ENCODE measurements at places on chromosomes 5 and 9.

DNA sequence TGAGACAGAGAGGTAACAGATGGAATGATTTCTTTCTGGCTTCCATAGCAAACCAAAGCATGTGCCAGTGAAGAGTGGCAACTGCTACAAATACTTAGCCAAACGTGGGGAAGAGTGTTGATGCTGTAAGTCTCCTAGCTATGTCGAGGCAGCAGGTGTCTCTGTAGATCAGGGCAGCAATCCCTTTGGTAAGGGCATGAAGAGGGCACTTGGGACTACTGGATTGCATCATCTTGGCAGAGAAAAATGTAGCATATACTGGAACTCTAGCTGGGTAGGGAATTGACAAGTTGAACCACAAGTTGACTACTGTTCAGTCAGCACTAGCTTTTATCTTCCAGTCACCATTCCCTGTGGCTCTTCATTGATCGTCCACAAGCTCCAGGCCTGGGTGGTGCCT, 75.8 kb downstream of the GHR start:
- no peak overlapping the region for H3K4me3 ChIP-seq
- H3K4me1 ChIP-seq, result peaks cover 54% of the 10 kb centered on the region
- no peaks in the 10 kb centered on the region for H3K27me3 ChIP-seq

DNA sequence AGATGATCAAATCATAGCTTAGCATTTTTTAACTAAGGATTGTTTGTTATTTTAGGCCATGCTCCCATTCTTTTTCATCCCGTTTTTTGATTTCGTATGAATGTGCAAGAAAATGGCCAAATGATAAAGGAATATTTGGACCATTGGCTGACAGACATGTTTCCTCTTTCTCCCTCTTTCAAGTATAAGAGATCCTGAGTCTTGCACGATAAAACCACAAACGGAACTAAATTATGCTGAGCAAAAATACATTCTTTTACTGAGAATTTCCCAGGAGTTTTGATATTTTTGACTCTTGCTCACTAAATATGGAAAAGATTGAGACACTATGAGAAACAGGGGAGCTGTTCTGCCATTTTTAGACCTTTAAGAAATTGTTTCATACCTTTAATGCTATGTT, 90.4 kb upstream of the KLF9 start:
- no peaks in the 10 kb centered on the region for H3K36me3 ChIP-seq
- H3K4me3 ChIP-seq, result no peak overlapping the region
- no peak for DNase-seq
- no peaks in the 10 kb centered on the region for H3K4me1 ChIP-seq
- no peak overlapping the region for H3K27ac ChIP-seq

GRCh38 chr9:79446523-79447307, 125.0 kb upstream of the TLE4 start:
- H3K36me3 ChIP-seq, result no peaks in the 10 kb centered on the region
- H3K27ac ChIP-seq, result no peak overlapping the region
- no peaks in the 10 kb centered on the region for H3K4me1 ChIP-seq
- no peaks in the 10 kb centered on the region for H3K27me3 ChIP-seq
- H3K4me3 ChIP-seq, result no peak overlapping the region

- H3K4me3 ChIP-seq, result no peak overlapping the region
- H3K27ac ChIP-seq, result no peak overlapping the region
- H3K27me3 ChIP-seq, result peaks cover 6% of the 10 kb centered on the region
- DNase-seq, result no peak
These were observed 368.0 kb upstream of the IRX2 start for GRCh38 chr5:3119435-3119834.

DNA sequence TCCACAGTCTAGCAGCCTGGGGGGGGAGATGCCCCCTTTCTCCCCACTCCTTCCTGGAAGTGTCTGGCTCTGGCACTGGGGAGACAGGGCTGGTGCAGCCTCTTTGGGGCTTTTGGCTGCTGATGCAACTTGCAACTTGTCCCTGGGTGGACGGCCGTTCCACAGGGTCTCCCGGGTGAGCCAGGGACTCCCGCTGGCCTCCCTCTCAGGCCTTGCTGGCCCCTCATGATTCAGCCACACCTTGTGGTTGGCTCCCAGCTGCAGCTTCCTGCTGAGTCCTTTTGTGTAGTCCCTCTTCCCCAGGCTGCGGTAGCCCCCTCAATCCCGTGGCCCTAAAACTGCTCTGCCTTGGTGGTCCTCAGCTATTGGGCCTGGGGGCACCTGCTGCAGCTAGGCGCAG, 283.5 kb downstream of the PBX3 start:
- no peak overlapping the region for H3K27ac ChIP-seq
- H3K4me3 ChIP-seq, result no peak overlapping the region
- DNase-seq, result no peak
- H3K27me3 ChIP-seq, result no peaks in the 10 kb centered on the region

- H3K27me3 ChIP-seq, result peaks cover 6% of the 10 kb centered on the region
- H3K27ac ChIP-seq, result no peak overlapping the region
- H3K4me1 ChIP-seq, result peaks cover 11% of the 10 kb centered on the region
- DNase-seq, result no peak
- H3K4me3 ChIP-seq, result no peak overlapping the region
These were observed 63.9 kb downstream of the MAT2B start for GRCh38 chr5:163569284-163569683.

- no peaks in the 10 kb centered on the region for H3K4me1 ChIP-seq
- DNase-seq, result no peak
- H3K4me3 ChIP-seq, result no peak overlapping the region
These were observed 23.3 kb downstream of the DMRT2 start for GRCh38 chr9:1073497-1073896.

DNA sequence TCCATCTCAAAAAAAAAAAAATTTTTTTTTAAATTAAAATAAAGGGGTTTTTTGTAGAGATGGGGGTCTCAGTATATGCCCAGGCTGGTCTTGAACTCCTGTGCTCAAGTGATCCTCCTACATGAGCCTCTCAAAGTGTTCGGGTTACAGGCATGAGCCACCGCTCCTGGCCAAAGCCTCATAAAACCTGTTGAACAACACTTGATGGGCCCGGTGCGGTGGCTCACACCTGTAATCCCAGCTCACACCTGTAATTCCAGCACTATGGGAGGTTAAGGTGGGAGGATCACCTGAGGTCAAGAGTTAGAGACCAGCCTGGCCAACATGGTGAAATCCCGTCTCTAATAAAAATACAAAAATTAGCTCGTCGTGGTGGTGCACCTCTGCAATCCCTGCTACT, 7.7 kb upstream of the NPM1 start:
- no peaks in the 10 kb centered on the region for H3K27me3 ChIP-seq
- H3K4me3 ChIP-seq, result no peak overlapping the region
- H3K27ac ChIP-seq, result no peak overlapping the region
- H3K36me3 ChIP-seq, result no peaks in the 10 kb centered on the region

DNA sequence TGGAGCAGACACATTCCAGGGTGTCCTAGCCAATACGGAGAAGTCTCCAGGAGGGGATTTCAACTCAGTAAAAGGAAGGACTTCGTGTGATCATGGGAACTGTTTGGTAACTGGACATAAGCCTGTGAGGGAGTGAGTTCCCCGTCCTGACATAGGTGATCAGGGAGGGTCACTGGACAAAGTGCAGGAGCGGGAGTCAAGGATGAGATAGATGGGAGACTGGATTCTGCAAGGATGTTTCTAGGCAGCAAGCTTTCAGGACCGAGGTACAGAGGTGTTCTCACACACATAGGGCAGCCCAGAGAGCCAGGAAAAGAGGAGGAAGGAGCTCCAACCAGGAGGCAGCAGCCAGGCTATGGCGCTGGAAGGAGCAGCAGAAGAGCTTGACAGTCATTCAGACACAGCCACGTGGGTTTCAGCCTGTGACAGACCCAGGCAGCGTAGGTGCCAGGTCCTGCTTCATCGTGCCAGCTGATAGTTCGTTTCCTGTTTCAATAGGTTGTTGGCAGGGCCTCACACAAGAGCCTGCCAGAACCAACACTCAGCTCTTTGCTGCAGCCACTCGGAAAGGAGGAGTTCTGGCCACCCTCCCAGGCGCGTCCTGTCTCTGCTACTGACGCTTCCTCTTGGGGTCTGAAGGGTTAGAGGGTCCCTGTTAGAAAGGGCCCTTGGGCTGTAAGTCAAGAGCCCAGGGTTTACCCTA, 84.1 kb downstream of the AMBP start:
- peak overlapping the region; percentile 62 for H3K27ac ChIP-seq
- no peaks in the 10 kb centered on the region for H3K36me3 ChIP-seq
- DNase-seq, result peak; percentile 88
- H3K27me3 ChIP-seq, result no peaks in the 10 kb centered on the region
- H3K4me1 ChIP-seq, result peaks cover 58% of the 10 kb centered on the region
- no peak overlapping the region for H3K4me3 ChIP-seq

DNA sequence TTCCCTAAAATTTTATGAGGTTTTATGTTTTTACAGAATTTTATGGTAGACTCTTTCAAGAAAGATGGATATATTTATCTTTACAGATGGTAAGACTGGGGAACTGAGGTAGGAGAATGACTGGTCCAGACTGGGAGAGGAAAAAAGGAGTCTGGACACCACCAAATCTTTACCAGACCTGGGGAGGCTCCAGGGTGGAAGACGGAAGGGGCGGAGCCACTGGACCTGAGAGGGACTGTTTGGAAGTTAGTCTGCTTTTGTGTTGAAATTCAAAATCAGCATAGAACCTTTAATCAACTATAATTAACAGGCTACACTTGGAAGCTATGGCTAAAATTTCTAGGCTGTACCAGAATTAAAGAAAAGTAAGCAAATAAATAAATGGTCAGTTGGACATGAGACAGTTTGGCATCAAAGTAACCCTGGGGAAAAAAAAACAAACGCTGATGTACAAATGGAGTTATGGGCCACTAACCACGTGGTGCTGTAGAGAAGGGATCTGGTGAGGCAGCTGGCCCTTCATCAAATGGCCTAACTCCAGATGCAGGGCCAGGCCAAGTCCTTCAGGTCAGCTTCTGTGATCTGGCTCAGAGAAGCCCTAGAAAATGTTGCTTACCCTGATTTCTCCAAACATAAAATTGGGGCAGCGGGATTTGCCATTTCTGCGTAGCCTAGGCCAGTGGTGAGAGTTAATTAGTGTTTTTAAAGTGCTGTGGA, 155.1 kb downstream of the ARSB start:
- peak; percentile 68 for DNase-seq
- no peaks in the 10 kb centered on the region for H3K27me3 ChIP-seq
- H3K4me1 ChIP-seq, result no peaks in the 10 kb centered on the region
- H3K36me3 ChIP-seq, result no peaks in the 10 kb centered on the region
- H3K27ac ChIP-seq, result peak overlapping the region; percentile 26

- H3K27ac ChIP-seq, result no peak overlapping the region
- no peaks in the 10 kb centered on the region for H3K4me1 ChIP-seq
- no peaks in the 10 kb centered on the region for H3K36me3 ChIP-seq
- no peaks in the 10 kb centered on the region for H3K27me3 ChIP-seq
- no peak for DNase-seq
These were observed 5.3 kb downstream of the TXNDC15 start for GRCh38 chr5:134879456-134879855.

GRCh38 chr9:114072184-114073140, 5.6 kb downstream of the AMBP start:
- DNase-seq, result no peak
- peak overlapping the region; percentile 16 for H3K4me3 ChIP-seq
- no peaks in the 10 kb centered on the region for H3K36me3 ChIP-seq
- peaks cover 54% of the 10 kb centered on the region for H3K4me1 ChIP-seq
- H3K27ac ChIP-seq, result no peak overlapping the region

- no peak overlapping the region for H3K4me3 ChIP-seq
- H3K4me1 ChIP-seq, result no peaks in the 10 kb centered on the region
- no peaks in the 10 kb centered on the region for H3K36me3 ChIP-seq
- no peak overlapping the region for H3K27ac ChIP-seq
- H3K27me3 ChIP-seq, result no peaks in the 10 kb centered on the region
These were observed 123.1 kb downstream of the DROSHA start for GRCh38 chr5:31408814-31409213.

All from right lobe of liver (tissue), 6 donors.